ENCODE measurements at places on chromosomes 12 and 14.
A peak's percentile ranks its signal among the peaks of the same experiment; 100 is the strongest.

GRCh38 chr14:83863042-83863774 lies 1666.7 kb upstream of the FLRT2 start:
- DNase-seq = no peak

- no peak for DNase-seq
These were observed at the start of gene A2M for GRCh38 chr12:9115731-9116559. TSS of gene A2M (minus strand) at chr12:9115919. CDS start at chr12:9115849, 70 bp downstream.

DNA sequence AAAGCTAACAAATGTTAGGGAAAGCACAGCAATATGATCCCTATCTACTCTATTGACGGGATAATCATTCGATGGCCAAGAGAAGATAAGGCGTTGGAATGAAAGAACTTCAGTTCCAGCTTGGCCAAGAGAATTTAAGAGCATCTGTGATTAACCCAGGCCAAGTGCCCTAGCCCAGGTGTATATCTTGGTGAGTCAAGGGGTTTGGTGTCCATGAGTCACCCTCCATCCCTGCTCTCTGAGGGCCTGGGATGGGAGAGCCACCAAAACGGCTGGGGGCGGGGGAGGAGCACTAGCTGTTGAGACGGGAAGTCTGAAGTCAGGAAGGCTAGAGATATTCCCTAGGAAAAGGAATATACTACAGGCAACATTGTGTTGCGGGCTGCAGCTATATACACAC lies 13.0 kb downstream of the TBPL2 start:
- no peak for DNase-seq

- DNase-seq = no peak
These were observed 9.4 kb upstream of the CCDC175 start for GRCh38 chr14:59585891-59586554.

GRCh38 chr12:38515912-38516311 lies 199.3 kb downstream of the ALG10B start:
- DNase-seq = no peak

GRCh38 chr12:108270035-108270848 lies 68.9 kb downstream of the CMKLR1 start:
- DNase-seq = no peak

GRCh38 chr12:115140981-115141655 lies 457.1 kb upstream of the TBX3 start:
- DNase-seq = no peak

DNA sequence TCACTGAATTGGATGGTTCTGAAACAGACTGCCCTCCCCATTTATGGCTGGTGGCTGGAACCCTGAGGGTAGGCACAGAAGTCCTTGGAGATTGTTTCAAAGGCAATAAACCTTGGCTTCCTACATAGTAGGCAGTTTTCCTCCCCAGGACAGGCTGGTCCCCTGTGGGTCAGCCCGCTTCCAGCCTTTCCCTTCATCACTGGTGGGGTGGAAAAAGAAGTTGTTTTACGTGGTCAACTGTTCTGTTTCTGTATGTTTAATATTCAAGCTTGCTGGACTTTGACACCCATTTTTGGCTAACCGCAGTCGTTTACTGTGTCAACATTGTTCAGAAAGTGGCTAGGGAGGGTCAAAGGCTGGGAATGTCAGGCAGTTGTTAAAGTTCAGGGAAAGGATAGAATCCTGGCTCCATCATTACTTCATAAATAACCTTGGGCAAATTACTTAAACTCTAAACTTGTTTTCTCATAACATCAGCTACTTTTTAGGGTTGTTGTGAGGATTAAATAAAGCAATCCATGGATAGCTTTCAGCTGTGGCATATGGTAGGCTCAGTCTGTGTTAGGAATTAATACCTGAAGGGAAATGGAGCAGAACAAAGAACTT lies 2.4 kb downstream of the KLHDC2 start:
- DNase-seq = no peak

- DNase-seq = no peak
These were observed 4.8 kb downstream of the MYH7 start for GRCh38 chr14:23430723-23431085.

DNA sequence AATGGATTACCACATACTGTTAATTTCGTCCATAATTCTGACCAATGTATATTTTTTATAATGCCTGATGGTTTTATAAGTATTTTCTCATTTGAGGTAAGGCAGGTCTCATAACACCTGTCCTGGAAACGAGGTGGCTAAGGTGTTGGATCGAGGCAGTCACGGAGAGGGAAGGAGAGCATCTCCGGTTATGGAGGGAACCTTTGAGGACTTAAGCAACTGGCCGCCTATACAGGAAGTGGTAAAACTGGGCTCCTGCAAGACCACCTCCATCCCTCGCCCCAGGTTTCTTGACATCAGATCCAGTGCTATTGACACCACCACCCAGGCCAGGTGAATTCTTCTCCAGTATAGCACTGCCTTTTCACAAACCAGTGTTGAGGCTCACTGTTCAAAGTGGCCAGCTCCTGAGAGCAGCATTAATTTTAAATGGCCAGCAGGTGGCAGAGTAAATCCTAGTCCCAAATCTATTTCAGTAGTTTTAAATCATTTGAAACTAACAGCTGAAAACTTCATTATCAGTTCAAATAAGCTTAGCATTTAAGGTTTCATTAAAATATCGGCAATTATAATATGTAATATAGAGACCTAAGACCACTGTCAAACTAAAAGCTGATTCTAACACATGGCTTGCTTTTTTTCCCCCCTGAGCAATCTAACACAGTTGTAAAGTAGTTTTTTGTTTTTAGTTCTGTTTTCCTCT lies 100.8 kb downstream of the PPM1A start:
- DNase-seq = peak; percentile 6

DNA sequence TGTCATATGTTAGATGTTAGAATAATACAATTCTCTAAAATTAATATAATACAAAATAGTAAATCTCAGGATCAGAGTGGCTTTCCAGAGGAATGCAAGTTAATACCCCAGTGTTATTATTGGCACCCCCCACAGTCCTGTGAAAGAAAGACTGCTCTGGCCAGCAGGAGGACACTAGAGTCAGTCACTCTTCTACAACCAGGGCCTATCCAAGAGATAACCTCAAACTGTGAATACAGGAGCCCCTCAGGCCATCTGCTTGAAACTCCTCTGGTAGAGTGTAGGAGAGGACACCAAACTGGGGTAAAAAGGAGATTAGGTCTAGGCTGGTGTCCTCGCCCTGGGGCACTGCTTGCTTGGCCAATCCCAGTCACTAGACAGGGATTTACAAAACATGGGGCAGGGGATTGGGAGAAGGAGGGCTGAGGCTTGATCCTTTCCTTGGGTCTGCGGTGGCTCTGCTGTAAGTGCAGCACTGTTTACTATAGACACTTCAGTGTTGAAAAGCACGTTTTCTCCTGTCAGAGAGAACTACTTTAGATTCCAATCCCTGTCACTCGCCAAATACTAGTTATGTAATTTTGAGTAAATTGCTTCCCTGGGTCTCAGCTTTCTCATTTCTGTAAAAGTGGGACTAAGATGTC lies 44.5 kb upstream of the PTPRR start:
- DNase-seq = no peak

DNA sequence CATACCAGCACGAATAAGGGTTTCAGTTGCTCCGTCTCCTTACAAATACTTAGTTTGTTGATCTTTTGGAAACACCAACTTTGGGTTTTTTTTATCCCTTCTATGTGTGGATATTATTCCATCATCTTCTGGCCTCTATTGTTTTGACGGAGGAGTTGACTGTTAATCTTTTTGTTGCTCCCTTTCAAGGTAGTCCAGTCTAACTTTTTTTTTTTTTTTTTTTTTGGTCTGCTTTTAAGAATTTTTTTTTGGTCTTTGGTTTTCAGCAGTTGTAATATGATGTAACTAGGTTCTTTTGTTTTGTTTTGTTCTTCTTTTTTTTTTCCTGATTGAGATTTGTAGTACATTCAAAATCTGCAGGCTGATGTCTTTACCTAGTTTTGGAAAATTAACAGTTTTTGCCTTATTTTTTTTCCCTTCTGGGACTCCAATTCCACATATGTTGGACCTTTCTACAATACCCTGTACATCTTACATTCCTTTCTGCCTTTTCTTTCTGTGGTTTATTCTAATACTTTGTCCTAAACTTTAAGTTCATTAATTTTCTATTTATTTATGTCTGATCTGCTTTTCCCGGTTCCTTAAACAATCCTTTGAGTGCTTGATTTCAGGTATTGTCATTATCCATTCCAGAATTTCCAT lies 54.9 kb downstream of the DNAH10 start:
- no peak for DNase-seq

GRCh38 chr12:23084236-23084995 lies 459.4 kb downstream of the ETNK1 start:
- DNase-seq = peak; percentile 23

GRCh38 chr12:79775355-79776027 lies 84.7 kb upstream of the PAWR start:
- no peak for DNase-seq

GRCh38 chr12:62660756-62661155 lies 194.1 kb downstream of the MON2 start:
- peak; percentile 73 for DNase-seq

- DNase-seq = no peak
These were observed at the start of gene PTPN6 for GRCh38 chr12:6950811-6951540. TSS of gene PTPN6 (plus strand) at chr12:6951356. CDS start at chr12:6951513, 157 bp downstream.

GRCh38 chr14:63179383-63179782 lies 24.9 kb upstream of the RHOJ start:
- DNase-seq = no peak

DNA sequence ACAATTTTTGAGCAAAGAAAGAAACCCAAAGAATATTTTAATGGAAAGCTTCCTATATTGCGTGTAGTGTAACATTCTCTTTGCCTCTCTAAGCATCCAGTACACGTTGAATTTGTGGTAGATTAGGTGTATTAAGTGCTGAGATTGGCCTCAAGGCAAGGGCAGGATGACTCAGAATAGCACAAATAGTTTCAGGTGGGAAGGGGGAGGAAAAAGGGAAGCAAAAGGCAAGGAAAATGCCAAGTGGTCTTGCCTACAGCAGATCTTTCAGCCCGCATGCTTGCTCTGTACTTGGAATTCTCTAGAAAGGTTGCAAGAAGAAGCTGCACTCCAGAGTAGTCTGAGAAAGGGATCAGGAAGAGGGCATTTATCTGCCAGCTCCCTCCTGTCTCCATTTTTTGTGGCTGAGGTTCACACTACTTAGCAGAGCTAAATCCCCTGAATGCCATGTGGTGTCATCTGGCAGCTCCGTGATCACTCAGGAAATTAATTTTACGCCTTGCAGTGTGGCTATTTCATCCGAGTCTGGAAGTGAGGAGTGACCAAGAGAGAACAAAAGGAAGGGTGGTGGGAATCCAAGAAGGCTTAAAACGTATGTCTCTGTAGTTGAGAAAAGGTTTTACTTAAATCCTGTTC lies 28.5 kb downstream of the CDKN1B start:
- DNase-seq = no peak

DNA sequence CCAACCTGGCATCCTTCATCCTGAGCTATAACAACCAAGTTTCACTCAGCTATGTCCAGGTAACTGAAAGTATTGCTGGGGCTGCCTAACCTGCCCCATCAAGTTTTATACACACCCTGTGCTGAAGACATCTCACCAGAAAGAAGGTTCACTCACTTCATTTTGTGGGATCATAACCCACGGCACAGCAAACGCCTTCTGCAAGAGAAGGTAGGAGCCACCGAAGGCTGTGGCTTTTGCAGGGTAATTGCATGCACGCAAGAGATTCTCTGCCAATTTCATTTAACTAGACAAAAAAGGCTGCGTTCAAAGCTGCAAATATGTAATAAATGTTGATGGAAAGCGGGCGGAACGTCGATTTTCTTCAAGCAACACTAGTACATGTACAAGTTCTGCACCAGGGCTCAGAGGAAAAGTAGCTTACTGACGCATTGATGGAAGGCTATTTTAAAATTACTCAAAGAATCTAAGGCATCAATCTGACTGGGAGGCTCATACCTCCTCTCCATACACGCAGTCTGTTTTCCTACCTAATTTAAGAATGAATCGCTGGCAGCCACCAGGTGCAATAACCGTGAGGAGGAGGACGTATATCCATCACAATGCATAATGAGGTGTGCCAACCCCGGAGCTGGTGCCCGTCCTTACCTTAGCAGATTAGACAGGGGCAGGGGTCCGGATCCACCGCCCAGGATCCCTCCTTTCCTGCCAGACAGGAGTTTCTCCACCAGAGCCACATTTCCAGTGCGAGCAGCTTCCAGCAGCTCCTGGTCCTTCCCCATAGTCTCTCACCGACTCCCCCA lies 1.1 kb downstream of the ANKS1B start:
- no peak for DNase-seq

DNA sequence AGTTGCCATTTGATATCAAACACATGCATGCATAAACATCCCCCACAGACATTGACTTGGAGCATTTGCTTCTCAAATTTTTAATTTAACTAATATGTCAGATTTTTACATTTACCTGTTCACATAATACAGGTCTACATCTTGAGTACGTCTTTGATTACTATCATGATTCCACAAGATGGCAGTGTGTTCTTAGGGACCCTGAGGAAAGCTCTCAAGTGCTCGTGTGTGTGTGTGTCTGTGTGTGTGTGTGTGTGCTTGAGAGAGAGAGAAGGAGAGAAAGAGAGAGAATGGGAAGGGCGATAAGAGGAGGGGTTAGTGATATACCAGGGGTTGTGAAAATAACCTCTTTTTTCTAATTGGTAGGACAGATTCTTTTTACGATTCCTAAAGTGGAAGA lies 167.1 kb upstream of the OR4E1 start:
- no peak for DNase-seq

DNA sequence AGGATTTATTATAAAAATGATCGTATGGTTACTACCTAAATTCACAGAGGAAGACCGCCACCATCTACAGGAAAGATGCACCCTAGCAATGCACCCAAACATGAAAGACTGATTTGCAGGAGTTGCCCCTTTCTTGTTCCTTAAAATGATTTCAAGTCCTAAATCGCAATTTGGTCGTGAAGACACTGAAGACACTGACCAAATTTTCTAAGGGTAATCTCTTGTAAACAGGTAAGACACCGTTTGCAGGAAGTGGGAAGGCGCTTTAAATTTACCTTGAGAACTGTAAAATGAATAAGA lies 1.0 kb downstream of the SOS2 start:
- no peak for DNase-seq

DNA sequence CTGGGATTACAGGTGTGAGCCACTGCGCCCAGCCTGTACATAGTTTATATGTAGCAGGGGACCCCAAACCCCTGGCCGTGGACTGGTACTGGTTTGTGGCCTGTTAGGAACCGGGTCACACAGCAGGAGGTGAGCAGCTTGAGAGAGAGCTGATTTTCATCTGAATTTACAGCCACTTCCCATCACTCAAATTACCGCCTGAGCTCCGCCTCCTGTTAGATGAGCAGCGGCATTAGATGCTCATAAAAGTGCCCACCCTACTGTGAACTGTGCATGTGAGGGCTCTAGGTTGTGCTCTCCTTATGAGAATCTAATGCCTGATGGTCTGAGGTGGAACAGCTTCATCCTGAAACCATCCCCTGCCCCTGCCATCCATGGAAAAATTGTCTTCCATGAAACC lies 119.3 kb downstream of the NTN4 start:
- DNase-seq = no peak

GRCh38 chr12:103833095-103833775 lies 7.8 kb downstream of the NT5DC3 start:
- DNase-seq = peak; percentile 31

GRCh38 chr14:94681300-94682060 lies 69.3 kb downstream of the SERPINA3 start:
- DNase-seq = no peak
